Tibial nerve (tissue), 4 donors: ENCODE measurements at places on chromosomes 11 and 22. TPM values are rescaled to one million over a fixed set of nuclear protein-coding genes. Genes with fewer than 3 reads are reported as not detected.

Gene MPZL3
- total RNA-seq: 1.8 TPM

Gene TRPM5
- not detected for total RNA-seq

Gene ASCL2
- total RNA-seq: 0.66 TPM

Gene IGSF9B
- 2.1 TPM for total RNA-seq

Gene AIP
- total RNA-seq: 117 TPM

Gene TMEM191C
- not detected for total RNA-seq

Gene MB
- not detected for total RNA-seq

Gene PPFIBP2
- total RNA-seq: 26.1 TPM

Gene MADD
- total RNA-seq: 54.9 TPM

Gene KCTD14
- 6.0 TPM for total RNA-seq

Gene GPR83
- total RNA-seq: not detected
